Activated gamma-delta T cell treated with anti-CD3 and anti-CD28 coated beads, Interleukin-2, amount 50 U/mL, for 16 hours (primary cell): ENCODE measurements at places on chromosomes 5 and 9.
A peak's percentile ranks its signal among the peaks of the same experiment; 100 is the strongest.

- DNase-seq: no peak
These were observed 95.7 kb downstream of the HOMER1 start for GRCh38 chr5:79418276-79418675.

DNA sequence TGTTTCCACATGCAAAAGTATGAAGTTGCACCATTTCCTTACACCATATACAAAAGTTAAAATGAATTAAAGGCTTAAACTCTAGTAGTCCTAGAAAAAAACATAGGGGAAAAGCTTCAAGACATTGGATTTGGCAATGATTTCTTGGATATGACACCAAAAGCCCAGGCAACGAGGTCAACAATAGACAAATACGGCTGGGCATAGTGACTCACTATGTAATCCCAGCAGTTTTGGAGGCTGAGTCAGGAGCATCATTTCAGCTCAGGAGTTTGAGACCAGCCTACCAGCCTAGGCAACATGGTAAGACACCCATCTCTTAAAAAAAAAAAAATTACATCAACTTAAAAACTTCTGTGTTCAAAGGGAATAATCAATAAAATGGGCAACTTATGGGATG, 30.9 kb upstream of the SREK1 start:
- DNase-seq: no peak

DNA sequence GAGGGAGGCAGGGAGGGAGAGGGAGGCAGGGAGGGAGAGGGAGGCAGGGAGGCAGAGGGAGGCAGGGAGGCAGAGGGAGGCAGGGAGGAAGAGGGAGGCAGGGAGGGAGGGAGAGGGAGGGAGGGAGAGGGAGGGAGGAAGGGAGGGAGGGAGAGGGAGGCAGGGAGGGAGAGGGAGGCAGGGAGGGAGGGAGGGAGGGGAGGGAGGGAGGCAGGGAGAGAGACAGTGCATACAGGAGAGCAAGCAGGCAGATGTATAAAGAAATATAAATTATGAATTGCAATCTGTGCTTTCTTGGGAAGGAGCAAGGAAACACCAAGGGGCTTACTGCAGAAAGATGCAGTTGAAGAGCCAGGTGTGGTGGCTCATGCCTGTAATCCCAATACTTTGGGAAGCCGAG, 147.2 kb upstream of the PANK3 start:
- DNase-seq: no peak

DNA sequence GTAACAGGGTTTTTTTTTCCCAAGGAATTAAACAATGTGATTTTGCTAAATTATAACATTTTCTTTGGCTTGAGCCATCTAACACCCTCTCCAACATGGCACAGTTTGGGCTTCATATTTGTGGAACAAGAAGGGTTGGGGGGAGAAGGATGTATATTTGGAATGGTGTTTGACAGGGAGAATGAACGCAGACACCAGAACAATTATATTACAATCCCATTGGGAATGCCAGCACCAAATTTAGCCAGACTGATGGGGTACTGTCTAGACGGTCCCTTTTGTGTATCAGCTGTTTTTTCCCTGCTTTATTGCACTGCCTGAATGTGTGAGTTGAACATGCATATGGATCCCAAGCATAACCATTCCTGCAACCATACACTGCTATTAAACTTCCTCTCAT, 130.9 kb upstream of the TMEM161B start:
- DNase-seq: no peak

DNA sequence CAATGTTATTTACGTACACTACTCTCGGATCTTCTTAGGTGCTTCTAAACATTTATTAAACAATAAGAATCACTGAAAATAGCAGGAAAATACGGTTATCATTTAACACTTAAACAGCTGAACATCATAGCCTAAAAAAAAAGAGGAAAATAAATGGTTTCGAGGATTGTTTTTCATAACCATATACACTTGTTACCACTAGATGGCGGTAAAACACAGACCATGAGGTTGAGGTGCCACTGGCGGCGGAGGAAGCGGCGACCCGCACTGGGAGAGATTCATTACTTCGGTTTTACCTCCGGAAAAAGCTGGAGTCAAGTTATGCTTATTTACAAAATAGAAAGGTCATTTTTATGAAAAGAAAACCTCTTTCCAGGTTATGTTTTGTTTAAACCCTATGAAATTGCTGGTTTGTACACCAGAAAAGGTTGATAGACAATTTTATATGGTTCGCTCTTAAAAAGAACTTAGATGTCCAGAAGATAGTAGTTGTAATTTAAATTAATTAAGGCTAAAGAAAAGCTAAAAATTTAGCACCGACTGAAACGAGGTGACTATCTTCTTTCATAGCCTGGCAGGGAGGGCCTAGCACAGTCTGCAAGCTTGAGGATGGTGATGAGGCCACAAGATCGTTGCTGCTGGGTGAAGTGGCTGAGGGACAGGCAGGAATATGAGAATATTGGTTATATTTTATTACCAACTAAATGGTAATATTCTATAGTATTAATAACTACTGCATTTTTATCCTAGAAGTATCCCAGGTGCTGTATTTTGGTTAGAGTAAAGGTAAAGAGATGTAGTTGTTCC, 605.7 kb downstream of the RAB3C start:
- peak; percentile 25 for DNase-seq

DNA sequence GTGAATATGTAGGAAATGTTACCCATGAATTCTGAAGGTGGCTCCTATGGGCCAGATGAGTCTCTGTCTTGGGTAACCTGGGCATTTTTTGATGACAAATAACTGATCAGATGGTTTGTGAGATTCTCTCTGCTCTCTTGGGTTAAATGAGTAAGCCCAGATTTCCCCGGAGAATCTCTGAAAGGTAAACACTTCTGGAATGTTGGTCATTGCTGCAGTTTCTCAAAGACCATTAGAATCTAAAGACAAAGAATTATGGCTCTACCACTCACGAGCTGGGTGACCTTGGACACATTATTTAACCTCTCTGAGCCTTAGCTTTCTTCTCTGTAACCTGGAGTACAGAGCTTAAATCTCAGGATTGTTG, 191.2 kb downstream of the DAB2IP start:
- no peak for DNase-seq

DNA sequence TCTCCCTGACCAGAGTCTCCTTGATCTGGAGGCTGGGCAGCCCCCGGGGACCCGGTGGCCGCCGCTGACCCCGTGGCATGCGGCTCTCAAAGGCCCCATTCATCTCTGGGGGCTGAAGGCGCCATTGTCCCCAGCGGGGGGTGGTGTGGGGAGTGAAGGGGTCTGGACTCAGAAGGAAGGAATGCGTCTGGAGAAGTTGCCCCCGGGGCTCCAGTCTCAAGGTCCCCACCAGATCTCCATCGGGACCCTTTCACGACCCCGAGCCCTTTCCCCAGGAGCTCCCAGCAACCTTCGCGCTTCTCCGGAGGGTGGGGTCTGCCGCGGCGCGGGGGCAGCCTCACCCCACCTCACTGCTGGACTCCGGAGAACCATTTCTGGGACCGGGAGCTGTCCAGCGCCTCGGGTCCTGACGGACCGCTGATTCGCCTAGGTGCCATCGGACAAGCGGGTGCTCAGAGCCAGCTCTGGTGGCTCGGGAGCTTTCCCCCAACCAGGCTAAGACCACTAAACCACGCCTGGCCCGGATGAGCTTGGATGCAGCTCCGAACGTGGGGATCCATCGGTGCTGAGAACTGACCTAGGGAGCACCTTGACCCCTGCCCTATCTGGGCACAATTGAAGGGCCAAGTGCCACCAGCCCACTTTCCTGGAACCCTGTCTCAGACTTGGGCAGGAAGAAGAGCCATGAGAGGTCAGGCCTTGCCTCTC, 5.1 kb upstream of the PCDH1 start:
- DNase-seq: no peak

DNA sequence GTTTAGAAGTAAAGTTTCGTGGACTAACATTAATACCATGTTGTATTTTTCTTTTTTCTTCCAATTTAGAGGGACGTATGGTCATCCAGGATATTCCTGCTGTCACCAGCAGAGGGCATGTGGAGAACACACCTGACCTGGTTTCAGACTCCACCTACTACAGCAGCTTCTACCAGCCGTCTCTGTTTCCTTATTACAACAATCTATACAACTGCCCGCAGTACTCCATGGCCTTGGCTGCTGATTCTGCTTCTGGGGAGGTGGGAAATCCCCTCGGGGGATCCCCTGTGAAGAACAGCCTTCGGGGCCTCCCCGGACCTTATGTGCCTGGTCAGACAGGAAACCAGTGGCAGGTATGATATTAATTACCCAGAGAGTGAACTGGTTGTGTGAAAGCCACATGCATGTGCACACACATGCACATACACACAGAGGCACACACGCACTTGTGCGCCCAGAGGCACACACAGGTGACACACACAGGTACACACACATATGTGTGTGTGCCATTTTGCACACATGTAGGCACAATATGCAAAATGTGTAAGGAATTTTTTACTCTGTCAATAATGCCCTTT, 52.4 kb downstream of the DMRT1 start:
- peak; percentile 2 for DNase-seq

- no peak for DNase-seq
These were observed 107.0 kb upstream of the NUDT12 start for GRCh38 chr5:103669615-103670014.

- DNase-seq: no peak
These were observed 95.3 kb downstream of the XRCC4 start for GRCh38 chr5:83172655-83173054.

DNA sequence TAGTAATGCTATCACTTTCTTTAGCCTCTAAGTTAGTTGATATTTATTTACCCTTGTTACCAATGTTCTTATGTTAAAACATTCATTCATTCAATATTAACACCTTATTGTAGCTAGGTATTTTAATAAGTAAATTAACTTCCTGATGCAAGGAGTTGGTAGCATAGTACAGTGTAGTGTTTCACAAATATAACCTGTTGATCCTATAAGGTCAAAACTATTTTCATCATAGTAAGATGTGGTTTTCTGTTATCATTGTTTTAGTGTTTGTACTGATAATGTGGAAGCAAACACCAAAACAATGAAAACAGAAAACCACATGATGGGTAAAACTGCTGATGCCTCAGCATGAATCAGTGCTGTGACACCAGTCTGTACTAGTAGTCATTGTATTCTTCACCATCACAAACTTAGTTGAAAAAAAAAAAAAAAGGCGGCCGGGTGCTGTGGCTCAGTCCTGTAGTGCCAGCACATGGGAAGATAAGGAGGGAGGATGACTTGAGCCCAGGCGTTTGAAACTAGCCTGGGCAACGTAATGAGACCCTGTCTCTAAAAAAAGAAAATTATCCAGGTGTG, 36.5 kb downstream of the ZCCHC7 start:
- DNase-seq: no peak

GRCh38 chr9:1775230-1775629, 239.9 kb upstream of the SMARCA2 start:
- DNase-seq: no peak

- no peak for DNase-seq
These were observed 71.2 kb downstream of the ANKRD55 start for GRCh38 chr5:56161927-56162326.

DNA sequence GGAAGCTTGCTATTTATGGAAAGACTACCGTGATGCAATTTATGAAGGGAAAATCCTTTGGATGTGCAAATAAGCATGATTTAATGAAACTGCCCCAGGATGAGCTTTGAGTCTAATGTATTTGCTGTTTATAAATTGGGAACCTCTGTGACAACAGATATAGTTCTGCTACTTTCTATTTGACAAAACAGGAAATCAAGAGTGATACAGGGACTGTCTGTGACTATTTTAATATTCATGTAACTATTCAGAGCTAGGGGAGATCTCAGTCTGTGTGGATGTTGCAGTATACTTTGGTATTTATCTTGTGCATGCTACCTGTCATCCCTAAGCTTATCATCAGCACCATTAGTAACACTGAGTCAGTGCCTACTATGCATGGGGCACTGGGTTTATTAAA, 132.1 kb downstream of the PDZD2 start:
- no peak for DNase-seq

GRCh38 chr9:10251490-10251889, 361.3 kb downstream of the PTPRD start:
- DNase-seq: no peak
